Inflammatory macrophage treated with lipopolysaccharide for 4 hours (primary cell): ENCODE measurements at places on chromosomes 4 and X.

DNA sequence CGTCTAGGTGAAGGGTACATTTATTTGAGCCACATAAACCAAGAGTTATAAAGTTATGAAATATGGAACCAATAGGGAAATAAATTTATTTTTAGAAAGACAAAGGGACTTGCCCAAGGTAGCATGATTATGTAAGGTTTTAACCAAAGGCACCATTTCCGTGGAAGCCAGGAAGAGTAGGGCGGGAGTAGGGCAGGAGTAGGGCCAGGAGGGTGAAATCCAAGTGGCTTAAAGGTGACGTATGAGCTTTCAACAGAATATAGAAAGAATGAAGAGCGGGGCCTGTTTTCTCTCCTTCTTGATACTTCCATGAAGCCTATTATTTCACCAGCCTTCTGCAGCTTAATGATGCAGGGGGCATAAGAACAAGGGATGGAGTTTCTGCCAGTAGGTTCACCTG lies 91.7 kb upstream of the PNPLA4 start:
- no peak for DNase-seq

GRCh38 chr4:153684182-153684970 lies at the start of gene TLR2:
Gene TLR2, plus strand, starts transcription at chr4:153684280. Its CDS starts 18,628 bp downstream, at chr4:153702908.
- DNase-seq, result peak; percentile 80

GRCh38 chr4:90093526-90093925 lies 33.7 kb upstream of the CCSER1 start:
- DNase-seq, result no peak

GRCh38 chr4:15215109-15215508 lies 212.7 kb upstream of the C1QTNF7 start:
- DNase-seq, result no peak

DNA sequence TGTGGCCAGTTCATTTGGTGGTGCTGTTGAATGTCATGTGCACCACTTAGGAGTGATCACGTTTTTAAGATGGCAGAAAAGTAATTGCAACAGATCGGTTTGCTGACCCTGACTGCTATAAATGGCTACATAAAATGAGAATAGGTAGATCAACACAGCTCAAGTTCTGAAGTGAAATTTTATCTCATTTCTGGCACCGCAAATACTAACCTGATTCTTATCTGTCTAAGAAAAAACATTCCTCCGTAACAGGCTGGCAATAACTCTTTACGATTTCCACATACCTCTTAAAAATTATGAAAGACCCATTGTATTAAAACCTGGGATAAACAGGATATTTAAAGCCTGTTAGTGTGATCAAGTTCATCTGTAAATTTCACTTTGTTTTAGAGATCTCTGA lies 387.5 kb downstream of the PDGFC start:
- no peak for DNase-seq

GRCh38 chrX:129783291-129783713 lies 3.6 kb downstream of the SASH3 start:
- DNase-seq, result no peak

GRCh38 chr4:89800012-89800516 lies 36.9 kb downstream of the SNCA start:
- DNase-seq, result no peak

- DNase-seq, result no peak
Observed at GRCh38 chr4:1182313-1182712, 9.9 kb upstream of the SPON2 start.

DNA sequence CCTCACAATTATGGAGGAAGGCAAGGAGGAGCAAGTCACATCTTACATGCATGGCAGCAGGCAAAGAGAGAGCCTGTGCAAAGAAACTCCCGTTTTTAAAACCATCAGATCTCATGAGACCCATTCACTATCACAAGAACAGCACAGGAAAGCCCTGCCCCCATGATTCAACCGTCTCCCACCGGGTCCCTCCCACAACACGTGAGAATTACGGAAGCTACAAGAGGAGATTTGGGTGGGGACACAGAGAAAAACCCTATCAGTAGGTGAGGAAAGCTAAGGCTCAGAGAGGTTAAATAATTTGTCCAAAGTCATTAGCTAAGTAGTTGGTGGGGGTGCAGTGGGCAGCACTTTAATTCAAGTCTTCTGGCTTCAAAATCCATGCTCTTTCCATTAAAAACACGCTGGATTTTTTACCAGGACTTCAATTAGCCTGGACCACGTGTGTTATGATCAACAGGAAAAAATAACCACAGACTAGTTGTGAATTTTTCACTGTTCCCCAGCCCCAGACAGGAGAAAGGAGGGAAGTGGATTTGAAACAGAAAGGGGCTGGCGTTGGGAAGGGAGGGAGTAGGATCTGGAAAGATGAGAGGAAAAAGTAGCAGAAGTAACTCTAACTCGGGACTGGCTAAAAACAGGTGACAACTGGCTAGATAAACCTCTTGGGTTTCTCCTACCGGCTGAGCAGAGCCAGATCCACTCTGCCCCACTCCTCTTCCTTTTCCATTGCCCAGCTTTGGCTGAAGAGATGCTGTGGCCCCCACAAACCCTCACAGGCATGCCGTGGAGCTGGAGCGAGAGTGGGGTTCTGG lies 986 bp downstream of the MTMR8 start:
- no peak for DNase-seq

DNA sequence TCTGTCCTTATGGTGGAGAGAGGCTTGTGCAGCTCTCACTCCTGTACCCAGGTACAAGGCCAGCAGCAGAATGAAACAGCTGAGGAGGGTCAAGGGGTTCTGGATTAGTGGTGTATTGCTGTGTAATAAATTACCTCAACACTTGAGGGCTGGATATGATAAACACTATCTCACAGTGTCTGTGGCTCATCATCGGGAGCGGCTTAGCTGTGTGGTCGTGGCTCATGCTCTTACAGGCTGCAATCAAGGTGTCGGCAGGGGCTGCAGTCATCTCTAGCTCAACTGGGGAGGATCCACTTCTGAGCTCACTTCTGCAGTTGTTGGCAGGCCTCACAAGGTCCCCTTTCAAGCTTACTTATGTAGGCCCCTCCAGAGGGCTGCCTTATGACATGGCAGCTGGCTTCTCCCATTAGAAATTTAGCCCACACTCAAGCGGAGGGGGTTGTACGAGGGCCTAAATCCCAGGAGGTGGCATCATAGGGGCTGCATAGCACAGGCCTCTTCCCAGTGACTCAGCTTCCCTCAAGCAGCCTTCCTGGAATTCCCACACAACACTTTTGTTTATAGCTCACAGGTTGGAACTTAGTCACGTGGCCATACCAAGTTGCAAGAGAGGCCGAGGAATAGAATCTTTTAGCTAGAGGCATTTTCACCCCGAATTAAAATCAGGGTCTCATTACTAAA lies 148.2 kb upstream of the RPS6KA3 start:
- DNase-seq, result no peak

- no peak for DNase-seq
Observed at GRCh38 chr4:103361926-103362325, 163.8 kb upstream of the CENPE start.
